ENCODE measurements at places on chromosomes 11 and 22.

DNA sequence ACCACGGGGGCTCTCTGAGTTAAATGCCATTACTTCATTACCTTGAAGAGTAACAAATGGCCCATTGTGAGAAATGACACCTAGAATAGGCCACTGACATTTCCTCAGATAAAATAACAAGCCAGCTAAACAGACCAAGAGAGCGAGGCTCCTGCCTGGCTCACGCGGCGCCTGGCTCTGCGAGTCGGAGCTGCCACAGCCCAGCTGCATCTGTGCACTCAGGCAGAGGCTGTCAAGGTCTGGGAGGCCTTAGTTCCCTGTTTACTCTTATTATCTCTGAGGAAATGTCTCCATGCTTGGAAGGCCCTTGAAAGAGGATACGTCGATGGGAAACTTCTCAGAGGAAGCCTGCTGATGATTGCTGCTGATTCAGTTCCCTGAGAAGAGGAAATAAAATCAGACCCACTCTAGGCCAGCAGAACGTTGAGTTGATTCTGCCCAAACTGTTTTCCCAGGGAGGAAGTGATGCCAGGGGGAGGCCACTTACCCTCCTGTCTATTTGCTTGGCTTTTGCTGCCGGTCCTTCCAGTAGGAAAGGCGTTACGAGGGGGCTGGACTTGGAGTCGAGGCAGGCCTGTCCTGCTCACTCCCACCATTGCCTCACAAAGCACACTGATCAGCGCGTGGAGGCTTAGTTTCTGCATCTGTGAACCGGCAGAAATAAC, 208.8 kb downstream of the TBC1D22A start:
- DNase-seq: no peak
- H3K27ac ChIP-seq: no peak overlapping the region
- no peak overlapping the region for H3K4me3 ChIP-seq
- no peaks in the 10 kb centered on the region for H3K36me3 ChIP-seq

DNA sequence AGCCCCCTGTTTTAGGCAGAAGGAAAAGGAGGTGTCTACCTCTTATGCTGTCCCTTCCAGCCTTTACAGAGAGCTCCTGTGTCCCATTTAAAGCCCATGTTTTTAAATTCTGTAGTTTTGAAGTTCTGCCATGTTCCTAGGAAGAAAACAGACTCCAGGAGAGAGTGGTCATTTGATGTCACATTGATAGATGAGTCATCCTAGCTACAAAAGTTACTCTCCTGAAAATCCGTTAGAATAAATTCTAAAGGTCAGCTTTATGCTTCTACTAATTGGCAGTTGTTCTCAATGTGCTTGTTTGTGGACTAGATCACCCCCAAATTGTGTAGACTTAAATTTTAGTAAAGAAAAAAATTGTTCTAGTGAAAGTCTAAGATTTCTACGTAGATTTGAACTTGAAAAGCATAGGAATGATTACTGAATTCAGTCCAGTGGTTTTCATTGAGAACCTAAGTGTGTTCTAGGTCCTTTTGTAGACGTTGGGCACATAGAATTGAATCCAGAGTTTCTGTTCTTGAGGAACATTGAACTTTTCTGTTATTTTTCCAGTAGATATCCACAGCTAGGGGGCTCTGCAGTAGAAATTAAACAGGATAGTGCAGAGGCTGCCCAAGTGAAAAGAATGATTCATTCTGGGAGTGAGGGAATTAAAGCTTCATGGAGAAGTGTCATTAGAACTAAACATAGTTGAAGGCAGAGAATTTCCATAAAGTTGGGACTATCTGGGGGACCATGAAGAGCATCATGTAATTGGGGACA, 140.6 kb upstream of the RASSF10 start:
- no peak for DNase-seq
- no peaks in the 10 kb centered on the region for H3K36me3 ChIP-seq
- H3K4me1 ChIP-seq: peaks cover 2% of the 10 kb centered on the region
- H3K27me3 ChIP-seq: peaks cover 32% of the 10 kb centered on the region

DNA sequence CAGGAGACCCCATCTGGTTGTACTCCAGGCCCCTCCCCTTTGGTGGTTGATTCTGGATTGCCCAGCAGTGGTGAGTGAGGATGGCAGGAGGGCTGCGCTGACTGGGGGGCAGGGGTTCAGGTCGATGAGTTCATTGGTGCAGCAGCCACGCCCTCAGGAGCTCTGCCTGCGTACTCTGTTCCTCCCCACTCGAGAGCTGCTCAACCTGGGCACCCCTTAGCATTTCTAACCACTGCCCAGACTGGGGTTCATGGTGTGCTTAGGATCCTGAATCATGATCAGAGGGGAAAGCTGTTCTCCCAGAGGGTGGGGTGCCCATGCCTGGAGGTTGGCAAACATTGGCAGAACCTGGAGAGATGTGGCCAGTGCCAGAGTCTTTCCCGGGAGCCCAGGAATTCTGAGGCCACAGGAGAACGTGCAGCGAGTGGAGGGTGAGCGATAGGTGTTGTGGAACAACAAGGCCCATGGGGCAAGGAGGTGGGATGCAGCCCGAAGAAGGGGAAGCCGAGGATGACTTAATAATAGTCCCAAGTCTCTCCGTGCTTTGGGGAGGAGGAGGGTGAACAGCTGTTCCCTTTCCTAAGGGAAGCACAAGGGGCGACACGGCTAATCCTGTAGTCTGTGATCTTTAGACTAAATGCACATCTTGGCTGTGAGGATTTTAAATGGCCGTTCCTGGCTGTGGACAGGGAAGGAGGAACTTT, 75.5 kb downstream of the SCN3B start:
- H3K4me3 ChIP-seq: no peak overlapping the region
- H3K27me3 ChIP-seq: no peaks in the 10 kb centered on the region
- no peak for DNase-seq
- H3K4me1 ChIP-seq: peaks cover 32% of the 10 kb centered on the region
- no peak overlapping the region for H3K27ac ChIP-seq

DNA sequence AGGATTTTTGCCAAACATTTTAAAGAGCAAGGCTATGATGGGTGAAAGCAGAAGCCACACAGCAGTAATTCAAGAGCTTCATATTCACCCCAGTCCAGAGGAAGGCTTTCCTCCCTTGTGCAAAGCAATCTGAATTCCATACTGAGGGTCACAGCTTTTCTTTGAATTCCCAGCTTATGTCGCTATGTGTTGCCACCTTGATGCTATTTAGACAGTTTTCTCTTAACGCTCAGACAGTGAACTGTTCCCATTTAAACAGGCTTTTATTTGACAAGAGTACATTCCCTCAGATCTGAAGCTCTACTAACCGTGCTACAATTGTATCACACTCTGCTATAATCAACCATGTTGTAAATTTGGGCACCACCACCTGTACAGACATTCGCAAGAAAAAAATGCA, 279.7 kb downstream of the CADM1 start:
- no peak for DNase-seq
- H3K4me1 ChIP-seq: peaks cover 21% of the 10 kb centered on the region
- no peaks in the 10 kb centered on the region for H3K36me3 ChIP-seq
- H3K4me3 ChIP-seq: no peak overlapping the region

DNA sequence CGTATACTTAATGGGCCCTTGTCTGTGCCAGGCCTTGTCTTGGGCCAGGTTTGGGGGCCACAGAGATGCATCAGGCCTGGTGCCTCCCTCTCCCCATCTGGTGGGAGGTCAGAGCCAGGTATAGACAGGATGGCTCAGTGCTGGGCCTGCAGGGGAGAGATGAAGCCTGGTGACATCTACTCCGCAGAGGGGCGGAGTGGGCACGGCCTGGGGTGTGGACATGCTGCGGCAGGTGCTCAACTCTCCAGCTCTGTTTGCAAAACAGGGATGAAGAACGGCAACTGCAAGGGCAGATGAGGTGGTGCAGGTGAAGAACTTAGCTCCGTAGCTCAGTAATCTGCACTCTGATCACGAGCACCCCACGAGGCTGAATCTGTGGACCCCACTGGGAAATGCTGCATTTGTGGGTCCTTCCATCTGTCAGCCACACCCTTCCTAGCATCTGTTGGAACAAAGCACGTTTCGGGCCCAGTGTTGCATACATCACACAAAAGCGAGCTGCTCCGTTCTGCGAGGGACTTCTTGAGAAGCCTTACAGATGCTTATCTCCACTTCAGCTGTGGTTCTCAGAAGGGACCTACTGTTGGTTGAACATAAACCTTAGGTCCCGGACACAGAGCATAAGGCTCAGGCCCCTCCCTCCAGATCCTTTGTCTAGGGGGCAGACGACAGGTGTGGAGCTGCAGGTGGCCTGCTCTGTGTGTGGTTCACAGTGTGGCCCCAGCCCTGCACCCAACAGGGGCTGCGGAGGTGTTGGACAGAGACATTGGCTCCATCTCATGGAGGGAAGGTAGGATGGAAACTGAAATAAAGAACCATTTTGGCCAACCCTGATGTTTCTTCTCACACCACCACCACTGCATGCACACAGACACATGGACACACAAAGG, 78.3 kb downstream of the LRRC32 start:
- H3K4me1 ChIP-seq: peaks cover 66% of the 10 kb centered on the region
- H3K27me3 ChIP-seq: peaks cover 7% of the 10 kb centered on the region
- no peak overlapping the region for H3K4me3 ChIP-seq
- H3K27ac ChIP-seq: peak overlapping the region; percentile 75
- peaks cover 4% of the 10 kb centered on the region for H3K36me3 ChIP-seq

DNA sequence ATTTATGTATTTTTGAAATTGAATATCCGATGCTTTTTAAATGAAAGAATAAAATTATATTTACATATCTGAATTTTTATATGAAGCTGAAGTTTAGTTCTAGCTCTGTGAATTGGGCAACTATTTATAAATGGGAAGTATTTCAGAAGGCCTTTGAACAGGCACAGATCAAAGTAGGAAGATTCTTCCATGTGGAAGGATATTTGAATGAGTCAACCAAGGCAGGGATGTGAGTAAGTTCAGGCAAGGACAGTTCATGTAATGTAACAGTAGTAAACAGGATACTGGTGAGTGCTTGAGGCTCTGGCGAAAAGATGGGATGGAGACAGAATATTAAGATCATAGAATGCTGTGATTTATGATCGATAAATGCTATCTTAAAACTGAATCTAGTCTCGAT, 417.8 kb upstream of the CCDC179 start:
- no peaks in the 10 kb centered on the region for H3K36me3 ChIP-seq
- H3K27ac ChIP-seq: no peak overlapping the region
- H3K27me3 ChIP-seq: no peaks in the 10 kb centered on the region
- DNase-seq: no peak

DNA sequence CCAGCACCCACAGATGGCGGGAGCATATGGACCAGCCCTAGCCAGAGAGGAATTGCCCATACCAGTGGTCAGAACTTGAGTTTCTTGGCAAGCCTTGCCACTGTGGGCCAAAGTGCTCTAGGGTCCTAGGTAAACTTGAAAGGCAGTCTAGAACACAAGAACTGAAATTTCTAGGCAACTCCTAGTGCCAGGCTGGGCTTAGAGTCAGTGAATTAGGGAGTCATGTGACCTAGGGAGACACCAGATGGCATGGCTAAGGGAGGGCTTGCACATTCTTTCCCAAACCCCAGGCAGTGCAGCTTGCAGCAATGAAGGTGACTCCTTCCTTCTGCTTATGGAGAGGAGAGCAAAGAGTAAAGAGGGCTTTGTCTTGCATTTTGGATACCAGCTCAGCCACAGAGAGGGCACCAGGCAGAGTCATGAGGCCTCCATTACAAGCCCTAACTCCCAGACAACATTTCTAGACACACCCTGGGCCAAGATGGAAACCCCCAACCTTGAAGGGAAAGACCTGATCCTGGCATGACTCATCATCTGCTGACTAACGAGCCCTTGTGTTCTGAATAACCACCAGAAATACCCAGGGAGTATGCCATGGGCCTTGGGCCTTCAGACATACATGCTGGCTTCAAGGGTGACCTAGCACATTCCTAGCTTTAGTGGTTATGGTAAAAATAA, 19.2 kb upstream of the OR56A3 start:
- no peaks in the 10 kb centered on the region for H3K27me3 ChIP-seq
- no peak overlapping the region for H3K4me3 ChIP-seq
- H3K27ac ChIP-seq: no peak overlapping the region
- no peaks in the 10 kb centered on the region for H3K36me3 ChIP-seq
- DNase-seq: no peak

DNA sequence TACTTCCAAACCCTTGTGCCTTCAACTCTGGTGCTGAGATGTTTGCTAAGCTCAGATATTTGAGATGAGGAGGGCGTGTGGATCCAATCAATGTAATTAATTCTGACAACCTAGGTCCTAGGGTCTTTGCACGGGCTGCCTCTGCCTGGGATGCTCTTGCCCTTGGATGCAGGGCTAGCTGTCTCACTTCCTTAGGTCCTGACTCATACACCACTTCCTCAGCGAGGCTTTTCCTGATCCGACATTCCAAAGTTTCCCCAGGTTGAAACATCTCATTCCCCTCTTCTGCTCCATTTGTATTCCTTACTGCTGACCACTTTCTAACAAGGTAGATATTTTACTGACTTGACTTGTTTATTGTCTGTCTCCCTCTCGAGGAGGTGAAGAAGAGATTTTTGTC, 43.0 kb upstream of the NTM start:
- H3K36me3 ChIP-seq: no peaks in the 10 kb centered on the region
- H3K27me3 ChIP-seq: no peaks in the 10 kb centered on the region
- no peak overlapping the region for H3K4me3 ChIP-seq
- no peak overlapping the region for H3K27ac ChIP-seq

GRCh38 chr11:126216526-126217305, 5.1 kb downstream of the FAM118B start:
- H3K27me3 ChIP-seq: peaks cover 7% of the 10 kb centered on the region
- H3K27ac ChIP-seq: no peak overlapping the region
- H3K4me1 ChIP-seq: peaks cover 22% of the 10 kb centered on the region
- peaks cover 2% of the 10 kb centered on the region for H3K36me3 ChIP-seq
- no peak for DNase-seq

GRCh38 chr11:120929664-120930154, 94.2 kb upstream of the TBCEL start:
- peaks cover 5% of the 10 kb centered on the region for H3K27me3 ChIP-seq
- peak; percentile 78 for DNase-seq
- H3K4me3 ChIP-seq: no peak overlapping the region
- H3K36me3 ChIP-seq: no peaks in the 10 kb centered on the region

DNA sequence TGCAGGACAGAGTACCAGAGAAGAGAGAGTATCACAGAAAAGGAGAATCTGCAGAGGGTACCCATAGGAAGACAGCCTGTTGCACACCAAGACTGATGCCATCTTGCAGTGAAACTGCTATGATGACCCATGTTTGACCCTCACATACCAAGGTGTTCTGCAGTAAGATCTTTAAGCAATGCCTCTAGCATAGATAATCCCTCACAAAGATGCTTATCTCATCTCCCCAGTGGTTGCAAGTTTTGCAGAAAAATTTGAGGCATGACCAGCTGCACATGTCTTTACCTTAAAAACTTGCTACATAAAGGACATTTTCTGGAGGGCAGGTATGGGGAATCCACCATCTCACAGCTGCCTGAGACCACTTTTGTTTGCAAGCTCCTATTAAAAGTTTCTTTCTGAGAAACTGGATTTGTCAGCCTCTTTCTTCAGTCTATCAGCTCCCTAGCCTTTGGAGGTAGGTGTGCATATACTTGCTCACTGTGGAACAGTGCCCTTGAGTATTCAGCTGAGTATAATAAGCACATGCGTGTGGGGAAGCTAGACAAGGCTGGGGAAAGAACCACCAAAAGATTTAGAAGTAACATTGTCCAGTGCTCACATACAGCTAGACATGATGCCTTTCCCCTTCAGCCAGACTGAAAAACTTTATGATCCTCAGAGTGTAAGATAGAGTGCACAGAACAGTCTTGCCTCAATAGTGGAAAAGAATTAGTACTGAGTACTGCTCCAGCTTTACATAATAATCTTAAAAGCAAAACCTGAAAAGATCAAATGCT, 100.3 kb upstream of the TEAD1 start:
- no peak for DNase-seq
- peaks cover 17% of the 10 kb centered on the region for H3K27me3 ChIP-seq
- H3K4me3 ChIP-seq: no peak overlapping the region
- H3K36me3 ChIP-seq: no peaks in the 10 kb centered on the region
